ENCODE measurements at places on chromosomes 1 and 21. TPM values are rescaled to one million over a fixed set of nuclear protein-coding genes. Genes with fewer than 3 reads are reported as not detected.

The MYOG gene
- not detected for total RNA-seq

The REG4 gene
- total RNA-seq, result not detected

The IL10 gene
- total RNA-seq, result 1.2 TPM

The HES3 gene
- not detected for total RNA-seq

The MARK1 gene
- total RNA-seq, result 16.0 TPM

The FHAD1 gene
- total RNA-seq, result 0.83 TPM

The MNDA gene
- total RNA-seq, result 8.5 TPM

The GNG4 gene
- 3.0 TPM for total RNA-seq

- peak; percentile 72 for DNase-seq
These were observed 2.6 kb downstream of the E2F2 start for GRCh38 chr1:23528250-23528978.

GRCh38 chr1:228096416-228097332 is 6.5 kb downstream of the C1orf35 start:
- DNase-seq, result no peak

GRCh38 chr1:248841702-248842395 is 3.8 kb downstream of the ZNF672 start:
- peak; percentile 64 for DNase-seq

- DNase-seq, result no peak
These were observed 110.3 kb downstream of the PTPN14 start for GRCh38 chr1:214441119-214441518.

DNA sequence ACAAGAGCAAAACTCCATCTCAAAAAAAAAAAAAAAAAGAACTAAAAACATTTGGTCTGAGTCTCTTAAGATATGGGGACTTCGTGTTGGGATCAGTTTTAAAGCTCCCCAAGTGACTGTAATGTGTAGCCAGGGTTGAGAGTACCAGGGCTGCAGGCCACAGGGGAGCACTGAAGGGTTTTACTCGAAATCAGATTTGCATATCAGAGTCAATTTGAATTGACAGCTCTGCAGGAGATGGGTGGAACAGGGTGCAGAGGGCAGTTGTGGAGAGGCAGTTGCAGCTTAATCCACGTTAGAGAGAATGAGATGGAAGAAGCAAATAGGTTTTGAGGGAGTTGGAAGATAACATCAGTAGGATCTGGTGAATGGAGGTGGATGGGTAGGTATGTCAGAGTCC is 20.6 kb upstream of the ELOA start:
- DNase-seq, result no peak

DNA sequence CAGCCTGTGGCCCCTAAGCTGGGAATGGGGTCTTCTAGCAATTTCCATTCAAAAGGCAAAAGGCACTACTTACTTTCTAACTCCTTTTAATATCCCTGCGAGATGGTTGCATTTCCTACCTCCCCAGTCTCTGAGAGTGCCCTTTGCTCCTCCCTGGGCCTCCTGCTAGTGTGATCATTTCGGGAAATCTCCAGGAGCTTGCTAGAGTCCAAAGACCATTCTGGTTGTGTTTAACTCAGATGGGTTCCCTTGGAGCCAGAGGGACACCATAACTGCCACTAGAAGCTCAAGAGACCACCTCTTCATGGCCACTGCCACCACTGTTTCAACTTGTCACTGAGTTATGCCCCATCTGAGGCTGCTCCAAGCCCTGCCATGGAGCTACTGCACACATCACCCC is 34.4 kb upstream of the CYP4B1 start:
- DNase-seq, result no peak

DNA sequence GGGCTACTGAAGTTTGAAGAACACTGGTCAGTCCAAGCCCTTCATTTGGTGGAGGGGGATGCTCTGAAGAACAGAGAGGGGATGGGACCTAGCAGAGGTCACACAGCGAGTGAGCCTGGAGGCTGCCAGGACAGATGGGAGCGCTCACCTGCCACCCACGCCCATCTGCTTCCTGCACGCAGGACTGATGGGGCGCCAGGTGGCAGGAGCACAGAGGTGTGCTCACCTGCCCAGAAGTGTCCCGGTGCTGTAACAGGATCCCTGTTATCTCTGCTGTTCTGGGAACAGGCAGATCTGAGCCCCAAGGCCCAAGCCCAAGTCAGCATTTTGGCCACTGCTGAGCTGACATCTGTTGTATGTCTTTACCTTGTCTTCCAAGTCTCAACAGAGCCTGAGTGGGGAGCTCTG is 40.5 kb downstream of the EPHB2 start:
- DNase-seq, result peak; percentile 78

- DNase-seq, result no peak
These were observed 492.0 kb upstream of the RUNX1 start for GRCh38 chr21:35540950-35541638.

DNA sequence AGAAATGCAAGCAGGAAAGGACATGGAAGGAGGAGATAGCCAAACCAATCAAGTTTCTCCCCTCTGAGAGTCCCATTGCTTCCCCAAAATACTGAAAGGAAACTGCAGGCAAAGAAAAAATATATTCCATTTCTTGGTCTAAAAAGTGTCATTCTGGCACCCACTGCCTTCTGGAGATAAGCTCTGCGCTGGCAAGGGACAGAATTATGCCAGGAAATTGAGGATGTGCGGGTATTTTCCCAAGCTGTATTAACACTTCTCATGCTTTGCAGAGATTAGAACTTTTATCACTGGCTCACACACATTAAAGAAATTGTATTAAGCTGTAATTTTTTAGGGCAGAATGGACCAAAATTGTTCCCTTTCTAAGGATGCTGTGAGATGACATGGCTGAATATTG is 381.2 kb upstream of the DUSP10 start:
- no peak for DNase-seq

- DNase-seq, result no peak
These were observed 970.7 kb downstream of the KCNT2 start for GRCh38 chr1:195637539-195637938.

GRCh38 chr1:202005958-202006357 is 4.4 kb upstream of the ELF3 start:
- DNase-seq, result no peak

DNA sequence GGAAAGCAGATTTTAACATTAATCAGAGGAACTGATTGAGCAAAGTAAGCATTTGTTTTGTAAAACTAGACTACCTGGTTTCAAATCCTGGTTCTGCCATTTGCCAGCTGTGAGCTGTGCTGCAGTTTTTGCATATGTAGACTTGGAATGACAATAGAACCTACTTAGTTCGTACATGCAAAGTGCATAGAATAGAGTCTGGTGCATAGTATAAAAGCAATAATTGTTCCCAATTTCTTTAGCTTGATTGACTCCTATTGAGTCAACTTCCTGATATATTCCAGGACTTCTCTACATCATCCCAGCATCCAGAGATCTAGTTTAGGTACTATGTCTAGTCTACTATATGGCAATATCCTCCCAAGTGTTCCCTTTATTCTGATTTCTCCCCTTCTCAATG is 144.4 kb upstream of the FGGY start:
- no peak for DNase-seq

- peak; percentile 51 for DNase-seq
These were observed 70.9 kb downstream of the PCP4 start for GRCh38 chr21:39938086-39938625.

DNA sequence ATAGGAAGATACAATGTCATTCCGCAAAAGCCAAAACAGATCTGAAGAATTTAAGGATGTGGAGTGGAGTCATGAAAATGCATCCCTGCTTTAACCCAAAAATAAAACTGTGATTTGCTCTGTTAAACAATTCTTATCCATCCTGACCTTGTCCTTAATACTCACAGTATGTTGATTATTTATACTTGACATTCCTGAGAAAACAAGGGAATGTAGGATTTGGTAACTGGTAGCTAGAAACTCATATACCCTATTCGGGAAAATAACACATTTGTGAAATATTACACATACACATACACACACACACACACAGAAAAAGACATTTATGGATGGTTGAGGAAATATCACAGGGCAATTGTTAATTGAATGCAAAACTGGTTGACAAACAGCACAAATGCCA is 80.2 kb downstream of the FMN2 start:
- no peak for DNase-seq

- DNase-seq, result no peak
These were observed 11.5 kb upstream of the CXADR start for GRCh38 chr21:17501107-17502006.

DNA sequence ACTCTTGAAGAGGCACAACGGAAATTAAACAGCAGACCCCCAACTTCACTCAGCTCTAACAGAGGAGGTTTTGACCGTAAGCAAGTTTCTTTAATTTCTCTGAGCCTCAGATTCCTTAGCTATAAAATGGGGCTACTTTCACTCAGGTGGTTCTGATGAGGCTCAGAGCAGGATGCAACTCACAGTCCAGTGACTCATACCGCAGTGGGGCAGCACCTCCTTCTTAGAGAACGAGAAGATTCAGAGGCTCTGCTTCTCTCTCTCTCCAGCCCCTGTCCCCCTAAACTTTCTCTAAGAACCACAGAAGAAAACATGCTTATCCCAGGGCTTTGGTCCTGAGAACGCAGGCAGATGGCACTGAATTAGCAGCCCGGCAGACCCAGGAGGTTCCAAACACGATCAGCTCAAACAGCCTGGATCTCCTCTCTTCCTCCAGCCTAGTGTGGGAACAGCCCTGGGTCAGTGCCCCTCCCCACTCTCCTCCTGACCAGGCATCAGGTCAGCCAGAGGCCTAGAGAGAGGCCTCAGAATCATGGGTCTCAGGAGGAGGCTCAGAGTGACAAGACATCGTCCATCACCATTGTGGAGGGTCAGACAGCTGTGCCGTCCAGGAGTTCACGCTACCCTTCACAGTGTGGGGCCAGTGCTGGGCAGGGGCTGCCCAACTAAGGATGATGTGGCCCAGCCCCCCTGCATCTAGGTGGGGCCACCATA is 433.0 kb downstream of the PTPRU start:
- DNase-seq, result no peak

DNA sequence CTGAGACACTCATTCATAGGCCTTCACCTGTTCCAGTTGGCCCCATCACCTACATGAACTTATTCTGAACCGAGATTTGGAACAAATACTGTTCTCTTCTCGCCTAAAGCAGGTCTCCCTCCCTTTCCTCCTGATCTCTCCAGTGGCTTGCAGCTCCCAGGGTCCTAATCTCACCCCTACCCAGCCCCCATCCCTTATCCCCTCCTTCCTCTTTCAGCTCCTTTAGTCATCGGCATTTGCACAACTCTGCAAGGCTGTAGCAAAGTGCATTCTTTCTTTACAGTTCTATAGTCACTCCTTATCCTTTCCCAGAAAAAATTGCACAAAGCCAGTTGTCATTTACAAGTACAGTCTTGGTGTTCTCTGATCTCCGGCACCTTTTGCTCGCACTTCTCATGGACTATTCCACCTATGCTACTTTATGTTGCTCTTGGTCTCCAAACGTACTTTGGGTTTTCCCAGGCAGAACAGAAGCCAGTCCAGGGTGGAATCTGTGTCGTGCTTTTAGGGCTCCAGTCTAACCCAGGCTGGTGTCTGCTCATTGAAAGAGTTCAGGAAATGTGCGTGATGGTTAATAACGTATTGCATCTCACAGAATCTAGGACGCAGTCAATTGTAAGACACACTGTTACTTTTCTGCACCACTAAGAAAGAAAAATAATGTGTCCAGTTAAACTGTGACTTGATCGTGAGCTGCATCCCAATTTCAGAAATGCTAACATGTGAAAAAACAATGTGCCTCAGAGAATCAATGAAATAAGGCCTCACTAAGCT is 965 bp downstream of the ABCA4 start:
- DNase-seq, result no peak

DNA sequence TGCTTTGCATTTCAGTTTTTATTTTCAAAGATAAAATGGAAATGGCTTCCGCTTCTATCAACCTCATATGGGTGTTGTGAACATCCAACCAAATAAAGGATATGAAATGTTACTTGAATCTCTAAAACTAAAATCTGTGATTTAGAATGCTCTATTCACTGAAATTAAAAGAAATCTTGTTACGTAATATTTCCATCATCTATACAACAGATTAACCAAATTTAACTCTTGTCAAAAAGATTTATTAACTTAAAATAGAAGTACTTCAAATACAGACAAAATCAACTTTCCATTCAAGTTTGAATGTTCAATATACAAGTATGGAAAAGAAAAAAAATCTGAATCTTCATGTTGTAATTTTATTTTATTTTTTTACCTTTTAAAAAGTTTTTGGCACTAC is 18.7 kb downstream of the PRPF38A start:
- DNase-seq, result no peak

DNA sequence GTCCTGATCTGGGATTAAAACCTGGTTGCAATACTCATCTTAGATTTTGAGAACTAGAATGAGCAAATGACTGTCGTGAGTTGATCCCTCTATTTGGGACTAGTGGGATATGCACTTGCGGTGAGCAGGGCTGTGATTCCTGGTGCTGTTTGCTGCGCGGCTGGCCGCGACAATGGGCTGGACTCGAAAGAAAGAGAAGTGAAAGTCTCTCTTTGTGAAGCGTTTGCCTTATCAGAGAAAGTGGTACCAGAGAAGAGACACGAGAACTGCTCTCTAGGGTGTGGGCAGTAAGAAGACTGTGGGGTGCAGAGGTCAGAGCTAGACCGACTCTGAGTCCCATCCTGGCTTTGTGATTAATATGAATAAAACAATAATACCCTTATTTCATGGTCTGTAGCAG is 8.6 kb downstream of the ST6GALNAC3 start:
- DNase-seq, result peak; percentile 34

- peak; percentile 74 for DNase-seq
These were observed 2.0 kb upstream of the PIP5K1A start for GRCh38 chr1:151196292-151196800.

DNA sequence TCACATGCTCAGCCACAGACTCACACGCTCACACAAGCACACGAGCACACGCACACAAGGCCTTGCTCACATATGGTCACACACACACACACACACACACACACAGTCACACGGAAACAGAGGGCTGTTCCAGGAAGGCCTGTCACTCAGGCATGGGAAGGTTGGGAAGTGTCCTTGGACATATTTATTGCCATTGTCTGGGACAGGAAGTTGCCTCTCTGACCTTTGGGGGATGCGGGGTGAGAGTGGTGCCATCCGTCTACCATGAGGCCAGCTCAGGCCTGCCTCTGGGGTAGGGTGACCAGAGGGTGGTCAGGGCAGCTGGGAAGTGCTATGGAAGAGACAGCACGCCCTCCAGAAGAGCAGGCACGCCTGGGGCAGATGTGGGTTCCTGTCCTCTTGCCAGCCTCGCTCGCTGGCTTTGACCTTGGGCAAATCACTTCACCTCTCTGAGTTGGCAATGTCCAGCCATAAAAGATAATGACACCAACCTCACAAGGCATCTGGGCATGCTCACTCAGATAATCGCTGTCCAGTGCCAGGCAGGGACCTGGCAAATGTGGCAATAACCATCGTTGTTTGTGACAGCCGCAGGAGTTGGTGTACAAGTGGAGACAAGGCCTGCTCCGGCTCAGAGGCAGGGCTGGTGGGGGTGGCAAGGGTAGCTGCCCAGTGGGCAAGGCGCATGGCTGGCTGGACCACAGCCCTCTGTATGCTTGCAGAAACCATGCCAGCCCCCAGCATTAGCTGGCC is 8.0 kb upstream of the GUCA2A start:
- DNase-seq, result peak; percentile 24

DNA sequence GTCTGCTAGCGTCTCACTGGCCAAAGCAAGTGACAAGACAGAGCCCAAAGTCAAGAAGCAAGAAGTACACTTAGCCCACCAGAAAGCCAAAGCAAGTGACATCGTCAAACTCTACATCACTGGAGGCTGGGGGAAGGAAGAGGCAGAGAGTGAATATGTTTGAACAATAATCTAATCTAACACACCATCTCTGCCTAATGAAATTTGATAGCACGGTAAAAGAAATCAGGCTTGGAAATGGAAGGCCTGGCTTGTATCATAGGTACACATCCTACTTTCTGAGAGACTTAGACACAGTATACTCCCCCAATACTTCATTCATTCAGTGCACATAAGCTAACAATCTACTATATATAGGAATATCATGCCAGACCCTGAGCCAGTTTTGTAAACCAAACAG is 26.3 kb downstream of the TRABD2B start:
- no peak for DNase-seq

- DNase-seq, result no peak
These were observed 25.6 kb upstream of the TMCO2 start for GRCh38 chr1:40221977-40222772.

Data from thyroid gland (tissue), 4 donors.